ENCODE measurements at places on chromosomes 2 and 18.

DNA sequence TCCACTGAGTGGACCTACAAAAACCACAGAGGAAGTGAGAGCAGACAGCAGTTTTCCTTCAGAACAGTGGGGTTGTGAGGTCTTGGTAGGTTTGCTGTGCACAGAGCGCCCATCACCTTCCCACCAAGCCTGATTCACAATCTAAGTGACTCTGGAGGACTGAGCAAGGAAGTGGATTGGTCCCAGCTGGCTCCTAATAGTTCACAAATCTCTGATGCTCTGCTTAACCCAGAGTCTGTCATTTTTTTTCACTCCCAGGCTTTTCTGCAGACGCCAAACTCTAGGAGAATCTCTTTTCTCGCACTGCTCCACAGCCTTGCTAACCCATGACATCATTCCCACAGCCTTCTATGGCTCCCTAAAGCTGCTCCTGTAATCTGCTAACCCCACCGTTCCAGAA lies 280.4 kb downstream of the C1D start:
- no peak for DNase-seq

DNA sequence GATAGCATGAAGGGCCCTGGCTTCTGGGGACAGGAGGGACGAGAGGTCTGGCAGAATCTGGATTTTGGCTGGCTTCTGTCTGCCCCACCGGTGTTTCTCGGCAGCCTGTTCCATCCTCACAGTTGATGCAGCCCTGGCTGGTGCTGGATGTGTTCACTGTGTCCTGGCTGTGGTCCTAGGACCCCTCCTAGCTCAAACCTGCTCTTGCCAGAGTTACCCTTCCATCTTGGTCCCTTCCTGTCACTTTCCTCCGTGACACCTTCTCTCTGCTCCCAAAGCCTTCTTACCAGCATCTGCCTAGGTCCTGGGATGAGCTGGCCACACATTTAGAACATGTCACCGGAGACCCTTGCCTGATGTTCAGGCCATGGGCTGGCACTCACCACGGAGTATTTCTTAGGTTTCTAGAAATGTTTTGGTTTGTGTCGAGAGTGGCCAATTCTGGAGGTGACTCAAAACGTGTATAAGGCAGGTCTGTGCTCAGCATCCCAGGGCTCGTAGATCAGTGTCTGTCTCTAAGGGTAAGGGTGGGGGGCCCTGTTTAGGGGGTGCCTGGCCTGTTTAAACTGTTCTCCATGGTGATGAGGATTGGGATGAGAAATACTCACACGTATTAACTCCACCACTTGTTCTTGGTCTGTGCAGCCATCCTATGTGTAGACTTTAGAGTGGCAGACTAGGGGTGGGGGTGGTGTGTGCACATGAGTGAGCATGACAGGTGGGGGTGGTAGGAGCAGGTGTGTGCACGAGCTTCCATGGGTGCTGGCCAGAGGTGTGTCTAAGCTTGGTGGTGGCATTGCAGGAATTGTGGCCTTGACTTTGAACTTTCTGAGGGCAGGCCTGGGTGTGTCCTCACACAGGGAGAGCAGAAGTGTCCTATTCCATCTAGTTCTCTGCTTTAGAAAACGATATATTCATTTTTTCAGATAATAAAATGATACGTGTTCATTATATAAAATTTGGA lies 162.7 kb downstream of the DYSF start:
- DNase-seq: no peak

DNA sequence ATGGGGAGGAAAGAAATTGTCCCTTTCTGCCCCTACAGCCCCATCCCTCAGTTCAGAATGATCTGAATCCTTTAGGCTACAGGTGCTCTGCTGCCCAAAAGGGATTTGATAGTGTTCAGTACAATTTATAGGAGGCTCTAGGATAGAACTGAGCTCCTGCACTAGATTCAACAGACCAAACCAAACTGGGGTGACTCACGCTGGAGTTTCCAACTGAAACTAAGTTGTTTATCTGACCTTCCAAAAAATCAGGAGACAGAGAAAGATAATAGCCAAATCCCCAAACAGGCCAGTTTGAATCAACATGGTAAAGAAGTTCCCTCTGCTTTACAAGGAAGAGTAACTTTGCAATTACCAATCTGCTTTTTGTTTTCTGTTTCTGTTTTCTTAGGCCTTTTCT lies 72.7 kb upstream of the MBOAT2 start:
- DNase-seq: no peak

DNA sequence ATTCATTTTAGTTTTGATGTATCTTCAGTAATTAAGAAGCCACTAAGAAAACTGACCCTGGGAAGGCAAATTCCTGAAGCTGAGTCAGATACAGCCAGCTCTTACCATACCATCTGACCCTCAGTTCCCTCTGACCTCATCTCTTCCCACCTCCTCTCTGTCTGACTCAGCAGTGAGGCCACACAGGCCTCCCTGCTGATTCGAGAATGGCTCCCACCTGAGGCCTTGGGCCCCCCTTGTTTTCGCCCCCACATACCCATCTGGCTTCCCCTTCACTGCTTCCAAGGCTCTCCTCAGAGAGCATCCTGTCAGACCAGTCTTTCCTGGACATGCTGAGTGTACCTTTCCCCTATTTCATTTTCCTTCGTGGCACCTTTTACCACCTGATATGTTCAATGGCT lies 71.0 kb upstream of the CYP1B1 start:
- DNase-seq: no peak

DNA sequence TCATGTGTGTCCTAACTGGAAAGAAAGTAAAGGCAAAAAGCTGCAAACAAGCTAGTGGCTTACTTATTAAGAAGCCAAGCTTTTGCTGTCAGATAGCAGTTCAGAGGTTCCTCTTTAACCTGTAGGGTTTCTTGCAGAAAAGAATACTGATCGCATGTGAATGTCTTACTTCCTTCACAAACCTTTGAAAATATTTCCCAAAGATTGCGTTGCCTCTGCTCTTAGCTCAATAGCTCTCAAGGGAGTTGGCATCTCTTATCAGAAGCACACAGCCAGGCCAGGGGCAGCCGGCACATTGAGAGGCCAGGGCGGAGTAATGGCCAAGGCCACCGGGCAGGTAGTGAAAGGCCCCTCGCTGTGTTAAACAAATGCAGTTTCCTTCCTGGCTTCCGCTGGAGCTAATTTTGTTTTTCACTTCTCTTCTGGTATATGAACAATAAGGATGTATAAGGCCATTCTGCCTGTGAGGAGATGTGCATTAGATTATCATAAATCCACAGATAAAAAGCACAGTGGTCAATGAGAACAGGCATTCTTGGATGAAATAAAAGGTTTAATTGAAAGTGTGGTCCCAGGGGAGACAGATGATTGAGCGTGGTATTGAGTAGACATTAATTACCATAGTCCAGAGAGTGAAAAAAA lies 542.4 kb upstream of the NRP2 start:
- DNase-seq: no peak

DNA sequence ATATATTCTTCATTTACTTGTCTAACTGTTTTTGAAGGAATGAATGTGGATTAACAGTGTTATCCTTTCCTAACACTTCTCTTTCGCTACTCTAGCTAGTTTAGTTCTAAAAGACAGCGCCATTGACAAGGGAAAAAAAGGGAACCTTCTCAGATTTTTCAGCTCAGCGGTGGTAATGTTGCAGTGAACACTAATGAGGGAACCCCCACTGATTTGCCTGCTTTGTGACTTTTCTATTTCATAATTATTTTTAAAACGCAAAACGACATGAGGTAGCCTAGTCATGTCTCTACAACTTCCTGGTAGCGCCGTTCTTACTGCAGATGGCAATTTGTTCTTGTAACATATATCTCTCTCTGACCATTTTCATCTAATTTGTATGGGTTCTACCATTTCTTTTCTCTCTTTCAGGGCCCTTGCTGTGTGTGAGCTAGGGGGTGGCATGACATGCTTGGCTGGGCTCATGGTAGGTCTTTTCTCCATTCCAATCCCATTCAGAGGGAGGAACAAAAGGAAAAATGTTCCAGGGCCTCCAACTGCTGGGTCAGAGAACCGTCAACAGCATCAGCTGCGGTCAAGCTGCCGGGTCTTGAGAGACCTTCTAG lies 235.5 kb upstream of the SIX3 start:
- no peak for DNase-seq

DNA sequence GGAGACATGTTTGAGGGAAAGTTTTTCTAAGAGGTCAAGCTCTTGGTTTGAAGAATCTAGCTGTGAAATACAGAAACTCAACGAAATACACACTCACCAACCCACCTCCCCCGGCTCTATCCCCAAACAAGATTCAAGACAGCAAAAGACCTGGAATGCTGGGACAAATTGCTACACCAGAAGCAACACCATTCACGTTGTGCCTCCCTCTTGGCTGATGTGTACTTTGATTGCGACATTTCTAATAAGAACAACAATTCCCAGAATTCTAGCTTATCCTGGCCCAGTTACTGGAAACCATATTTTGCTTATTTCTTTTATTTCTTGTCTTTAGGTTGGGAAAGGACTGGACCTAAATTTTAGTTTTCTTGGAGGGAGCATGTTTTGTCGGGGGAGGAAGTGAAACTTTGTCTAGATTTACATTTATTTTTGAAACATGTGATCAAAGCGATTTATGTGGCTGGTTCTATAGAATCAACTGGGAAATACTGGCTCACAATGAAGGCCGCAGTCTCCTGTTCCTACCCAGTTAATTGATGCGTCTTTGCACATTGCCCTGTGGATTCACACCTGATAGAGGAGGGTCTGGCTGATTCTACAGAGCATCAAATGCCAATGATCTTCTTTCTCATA lies 29.6 kb upstream of the LPIN1 start:
- no peak for DNase-seq

DNA sequence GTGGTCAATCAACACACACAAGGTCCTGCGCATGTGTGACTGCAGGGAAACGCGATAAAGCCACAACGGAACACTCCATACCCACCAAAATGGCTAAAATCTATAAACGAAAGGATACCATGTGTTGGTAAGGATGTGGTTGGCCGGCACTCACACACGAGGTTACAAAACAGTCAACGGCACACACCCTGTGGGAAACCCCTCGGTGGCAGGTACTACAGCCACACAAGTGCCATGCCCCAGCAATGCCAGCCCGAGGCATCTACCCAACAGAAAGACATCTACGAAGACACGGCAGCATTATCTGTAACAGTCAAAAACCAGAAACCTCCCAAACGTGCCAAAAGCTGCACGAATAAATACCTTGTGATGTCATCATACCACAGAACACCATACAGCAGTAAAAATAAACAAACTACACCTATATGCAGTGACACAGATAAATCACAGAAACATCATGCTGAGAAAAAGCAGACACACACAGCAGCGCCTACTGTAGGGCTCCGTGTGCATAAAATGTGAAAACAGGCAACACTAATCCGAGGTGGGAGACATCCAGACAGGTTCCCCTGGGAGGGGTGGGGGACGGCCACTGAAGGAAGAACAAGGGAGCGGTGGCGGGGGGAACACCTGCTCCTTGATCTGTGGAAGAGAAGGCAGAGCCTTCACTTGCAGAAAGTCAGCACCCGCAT lies 36.7 kb downstream of the HDAC4 start:
- DNase-seq: peak; percentile 69

DNA sequence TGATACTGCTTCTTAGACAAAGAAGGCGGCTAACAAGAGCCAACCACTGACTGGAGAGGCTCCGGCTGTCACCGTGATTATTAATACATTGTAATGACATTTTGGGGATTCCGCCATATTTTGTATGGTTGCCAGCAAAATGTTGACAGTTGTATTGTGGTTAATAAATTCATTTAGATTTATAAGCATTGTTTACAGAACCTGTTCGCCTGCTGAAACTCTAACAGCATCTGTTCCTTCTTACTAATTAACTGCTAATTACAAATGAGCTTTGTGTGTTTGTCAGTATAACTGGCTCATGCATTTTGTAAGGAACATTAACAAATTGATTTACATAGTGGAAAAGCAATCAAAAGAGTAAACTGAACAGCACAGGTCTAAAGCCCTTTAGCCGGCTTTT lies 332.4 kb downstream of the GBX2 start:
- DNase-seq: no peak

- no peak for DNase-seq
These were observed 72.6 kb downstream of the ZNF532 start for GRCh38 chr18:58937071-58937886.

GRCh38 chr2:98412751-98413458 lies 31.8 kb upstream of the INPP4A start:
- peak; percentile 65 for DNase-seq

DNA sequence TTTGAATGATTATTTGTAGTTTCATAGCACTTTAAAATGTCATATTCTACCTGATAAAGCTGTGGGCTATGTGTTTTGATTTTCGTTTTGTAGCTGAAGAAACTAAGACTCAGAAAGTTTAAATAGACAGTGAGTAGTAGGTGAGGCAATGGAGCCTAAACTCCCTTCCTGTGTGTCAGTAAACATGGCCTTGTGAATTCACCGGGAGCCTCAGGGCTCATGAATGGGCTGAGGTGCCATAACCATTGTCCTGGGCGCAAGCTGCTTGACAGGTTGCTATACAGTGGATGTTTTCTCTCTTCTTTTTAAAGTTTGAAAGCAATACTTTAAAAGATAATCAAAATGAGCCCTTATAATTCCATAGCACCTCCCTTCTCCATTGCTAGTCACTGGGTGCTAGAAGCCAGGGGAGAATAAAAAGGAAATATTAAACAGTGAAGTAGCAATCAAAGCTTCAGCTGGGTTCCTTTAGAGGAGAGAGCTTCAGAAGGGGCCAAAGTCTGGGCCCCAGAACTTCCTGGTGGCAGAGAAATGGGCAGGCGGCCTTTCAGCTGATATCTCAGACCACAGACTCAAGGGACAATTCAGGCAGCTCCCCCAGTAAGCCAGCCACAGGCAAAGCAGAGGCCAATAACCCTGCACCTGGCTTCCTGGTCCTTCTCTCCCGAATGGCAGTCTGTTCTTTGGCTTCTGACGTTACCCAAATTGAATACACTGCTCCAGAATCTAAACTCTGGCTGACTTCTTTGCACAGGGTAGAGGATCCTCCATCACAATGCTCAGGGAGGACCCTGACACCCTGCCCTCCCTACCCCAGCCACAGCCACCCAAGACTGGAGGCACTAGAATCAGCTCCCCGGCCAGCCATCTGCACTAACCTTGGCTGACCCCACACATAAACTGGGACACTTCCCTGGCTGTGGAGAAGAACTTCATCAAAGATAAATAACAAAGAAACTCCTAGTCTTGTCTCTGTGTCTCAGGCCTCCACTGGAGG lies 51.8 kb upstream of the NPAS2 start:
- no peak for DNase-seq

DNA sequence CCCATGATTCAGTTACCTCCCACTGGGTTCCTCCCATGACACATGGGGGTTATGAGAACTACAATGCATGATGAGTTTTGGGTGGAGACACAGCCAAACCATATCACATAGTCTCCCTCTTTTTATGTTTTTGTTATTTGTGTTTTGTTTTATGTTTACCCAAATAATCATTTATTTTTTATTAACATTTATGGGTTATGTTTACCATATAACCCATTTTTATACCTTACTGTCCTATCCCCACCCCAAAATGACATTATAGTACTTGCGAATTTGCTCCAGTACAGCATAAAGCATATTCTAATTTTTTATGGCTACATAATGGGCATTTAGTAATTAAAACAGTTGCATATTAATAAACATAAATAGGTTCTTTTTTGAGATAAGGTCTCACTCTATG lies 61.9 kb upstream of the TTC27 start:
- no peak for DNase-seq

- no peak for DNase-seq
These were observed 7.2 kb downstream of the RAB11FIP5 start for GRCh38 chr2:73105511-73105971.

Measured in central memory CD4-positive, alpha-beta T cell (primary cell).